ENCODE measurements at places on chromosomes 4 and X. TPM values are rescaled to one million over a fixed set of nuclear protein-coding genes. Genes with fewer than 3 reads are reported as not detected.

- no peak for DNase-seq
- no peak overlapping the region for H3K27ac ChIP-seq
- H3K4me1 ChIP-seq: peaks cover 26% of the 10 kb centered on the region
- peaks cover 4% of the 10 kb centered on the region for H3K36me3 ChIP-seq
Observed at GRCh38 chrX:119622356-119623232, 16.4 kb upstream of the NKRF start.

DNA sequence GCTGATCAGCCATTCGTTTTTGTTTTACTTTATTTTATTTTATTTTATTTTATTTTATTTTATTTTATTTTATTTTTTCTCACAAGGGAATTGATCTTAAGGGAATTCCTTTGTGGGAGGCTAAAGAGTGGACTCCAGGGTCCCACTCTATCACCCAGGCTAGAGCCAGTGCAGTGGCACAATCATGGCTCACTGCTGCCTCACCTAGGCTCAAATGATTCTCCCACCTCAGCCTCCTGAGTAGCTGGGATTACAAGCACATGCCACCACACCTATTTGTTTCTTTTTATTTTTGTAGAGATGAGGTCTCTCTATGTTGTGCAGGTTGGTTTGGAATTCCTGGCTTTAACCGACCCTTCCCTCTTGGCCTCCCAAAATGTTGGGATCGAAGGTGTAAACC, 17.5 kb upstream of the PABPC4L start:
- no peaks in the 10 kb centered on the region for H3K27me3 ChIP-seq
- DNase-seq: no peak
- no peaks in the 10 kb centered on the region for H3K4me1 ChIP-seq
- no peaks in the 10 kb centered on the region for H3K36me3 ChIP-seq
- no peak overlapping the region for H3K4me3 ChIP-seq

- peaks cover 31% of the 10 kb centered on the region for H3K36me3 ChIP-seq
- no peaks in the 10 kb centered on the region for H3K27me3 ChIP-seq
- DNase-seq: no peak
- no peak overlapping the region for H3K4me3 ChIP-seq
- H3K27ac ChIP-seq: no peak overlapping the region
Observed at GRCh38 chr4:148081745-148082144, 349.9 kb downstream of the ARHGAP10 start.

DNA sequence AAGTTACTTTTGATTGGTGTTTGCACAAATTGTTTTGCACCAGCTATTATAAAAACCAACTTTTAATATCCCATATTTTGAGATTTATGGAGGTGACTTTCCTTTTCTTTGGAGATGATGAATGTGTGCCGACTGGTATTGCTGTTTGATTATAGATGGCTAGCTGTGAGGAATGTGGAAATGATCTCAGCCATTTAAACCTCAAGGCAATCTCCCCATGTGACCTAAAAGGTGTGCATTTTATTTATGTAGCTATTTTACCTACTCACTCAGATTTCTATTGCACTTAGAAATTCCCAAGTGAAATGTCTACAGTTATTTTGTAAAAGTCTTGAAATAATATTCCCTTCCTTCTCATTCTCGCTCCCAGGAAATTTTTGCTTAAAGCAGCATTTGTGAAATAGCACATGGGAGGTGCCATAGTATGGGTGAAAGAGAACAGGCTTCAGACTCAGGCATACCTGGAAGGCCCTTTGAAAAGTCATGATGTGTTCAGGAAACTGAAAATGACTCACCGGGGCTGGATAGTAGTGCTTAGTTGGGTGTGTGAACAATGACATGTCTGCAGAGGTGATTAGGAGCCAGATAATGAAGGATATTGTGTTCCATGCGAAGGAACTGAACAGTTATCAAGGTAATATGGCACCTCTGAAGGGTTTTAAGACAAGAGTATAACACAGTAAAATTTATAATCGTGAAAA, 247.6 kb downstream of the CBLL2 start:
- H3K27ac ChIP-seq: no peak overlapping the region
- H3K36me3 ChIP-seq: no peaks in the 10 kb centered on the region
- H3K4me1 ChIP-seq: no peaks in the 10 kb centered on the region
- no peak for DNase-seq
- H3K27me3 ChIP-seq: no peaks in the 10 kb centered on the region
- H3K4me3 ChIP-seq: no peak overlapping the region

CD38 gene
- polyA plus RNA-seq: 12.8 TPM
